GM13976 (cell line): ENCODE measurements at places on chromosomes 13 and 19.
A peak's percentile ranks its signal among the peaks of the same experiment; 100 is the strongest.

- DNase-seq = no peak
These were observed 7.9 kb upstream of the GGACT start for GRCh38 chr13:100596516-100596915.

GRCh38 chr19:15671891-15672579 lies 852 bp upstream of the CYP4F12 start:
- no peak for DNase-seq

- no peak for DNase-seq
These were observed 235.1 kb downstream of the NALCN start for GRCh38 chr13:101181076-101181685.

DNA sequence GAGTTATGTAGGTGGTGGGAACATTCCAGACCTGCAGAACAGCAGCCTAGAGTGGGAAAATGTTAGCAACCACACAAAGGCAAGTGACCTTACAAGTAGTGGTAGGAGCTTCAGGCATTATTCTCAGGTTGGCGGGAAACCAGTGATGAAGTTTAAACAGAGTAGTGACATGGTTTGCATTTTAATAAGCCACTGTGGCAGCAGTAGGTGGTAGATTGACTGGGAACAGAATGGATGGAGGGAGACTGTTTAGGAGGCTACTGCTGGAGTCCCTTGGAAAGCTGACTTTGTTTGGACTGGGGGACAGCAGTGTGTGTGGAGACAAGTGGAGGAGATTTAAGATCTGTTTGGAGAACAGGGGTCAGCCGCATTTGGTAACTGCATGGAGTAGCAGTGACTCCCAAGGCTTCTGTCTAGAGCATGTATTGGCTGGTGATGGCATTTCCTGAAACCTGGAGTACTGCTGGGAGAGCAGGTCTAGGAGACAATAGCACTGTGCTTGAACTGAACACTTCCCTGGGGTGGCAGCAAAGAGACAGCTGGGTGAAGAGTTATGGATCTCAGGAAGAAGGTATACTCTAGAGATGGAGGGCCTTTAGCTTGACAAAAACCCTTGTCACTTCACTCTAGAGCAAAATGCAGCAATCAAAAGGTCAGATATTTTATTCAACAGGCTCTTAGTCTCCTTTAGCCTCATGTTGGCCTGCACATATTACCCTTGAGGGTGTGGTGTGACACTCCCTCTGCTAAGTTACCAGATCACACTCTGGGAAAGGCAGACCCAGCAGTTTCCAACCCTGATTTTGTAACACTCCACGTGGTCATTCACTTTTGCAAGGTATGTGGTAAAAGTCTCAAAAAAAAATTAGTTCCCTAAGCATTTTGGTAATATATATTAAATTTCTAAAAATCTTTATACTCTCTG lies 70.3 kb downstream of the DHRS12 start:
- no peak for DNase-seq

DNA sequence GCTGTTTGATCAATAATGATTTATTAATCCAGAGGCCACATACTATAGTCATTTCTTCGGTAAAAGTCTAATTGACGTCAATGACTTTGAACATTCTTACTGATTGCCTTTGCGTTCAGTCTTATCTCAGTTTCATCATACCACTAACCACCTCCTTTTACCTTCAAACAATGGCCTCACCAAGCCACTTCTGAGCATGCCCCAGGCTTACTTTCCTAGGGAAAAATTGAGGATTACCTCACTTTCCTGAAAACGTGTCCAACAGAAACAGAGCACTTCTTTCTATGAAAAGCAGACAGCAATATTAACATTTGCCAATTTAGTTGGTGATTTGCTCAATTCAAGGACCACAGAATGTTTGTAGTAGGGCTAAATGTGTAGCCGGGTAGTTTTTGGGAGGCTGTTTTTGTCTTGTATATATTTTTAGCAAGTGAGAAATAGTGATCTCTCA lies 157.6 kb downstream of the KLF5 start:
- DNase-seq = no peak

DNA sequence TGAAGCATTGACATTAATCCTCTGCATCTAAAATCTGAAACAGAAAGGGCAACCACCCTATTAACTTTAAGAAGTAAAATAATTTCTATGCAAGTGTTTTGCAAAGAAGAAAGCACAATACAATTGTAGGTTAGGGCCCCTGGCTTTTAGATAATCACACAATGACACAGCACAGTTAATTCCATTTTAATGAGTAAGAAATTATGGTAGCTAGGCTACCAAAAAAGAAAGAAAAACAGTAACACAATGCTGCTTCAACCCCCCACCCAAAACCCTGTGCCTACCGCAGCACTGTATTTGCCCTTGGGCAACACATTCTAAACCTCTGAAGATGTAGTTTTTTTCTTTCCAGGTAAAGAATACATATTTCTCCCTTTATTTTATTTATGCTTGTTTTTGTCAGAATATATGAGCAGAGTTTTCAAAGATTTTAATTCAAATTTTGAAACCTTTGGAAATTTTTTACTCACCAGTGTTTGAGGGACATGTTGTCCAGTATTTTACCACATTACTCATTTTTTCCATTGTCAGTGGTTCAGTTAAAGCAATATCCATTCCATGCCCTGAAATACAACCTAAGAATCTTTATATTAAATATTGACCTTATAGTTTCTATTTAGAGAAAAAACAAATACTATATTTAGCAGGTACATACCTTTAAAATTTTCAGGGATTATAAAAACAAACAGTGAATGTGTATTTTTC lies 21.1 kb downstream of the SOHLH2 start:
- no peak for DNase-seq

DNA sequence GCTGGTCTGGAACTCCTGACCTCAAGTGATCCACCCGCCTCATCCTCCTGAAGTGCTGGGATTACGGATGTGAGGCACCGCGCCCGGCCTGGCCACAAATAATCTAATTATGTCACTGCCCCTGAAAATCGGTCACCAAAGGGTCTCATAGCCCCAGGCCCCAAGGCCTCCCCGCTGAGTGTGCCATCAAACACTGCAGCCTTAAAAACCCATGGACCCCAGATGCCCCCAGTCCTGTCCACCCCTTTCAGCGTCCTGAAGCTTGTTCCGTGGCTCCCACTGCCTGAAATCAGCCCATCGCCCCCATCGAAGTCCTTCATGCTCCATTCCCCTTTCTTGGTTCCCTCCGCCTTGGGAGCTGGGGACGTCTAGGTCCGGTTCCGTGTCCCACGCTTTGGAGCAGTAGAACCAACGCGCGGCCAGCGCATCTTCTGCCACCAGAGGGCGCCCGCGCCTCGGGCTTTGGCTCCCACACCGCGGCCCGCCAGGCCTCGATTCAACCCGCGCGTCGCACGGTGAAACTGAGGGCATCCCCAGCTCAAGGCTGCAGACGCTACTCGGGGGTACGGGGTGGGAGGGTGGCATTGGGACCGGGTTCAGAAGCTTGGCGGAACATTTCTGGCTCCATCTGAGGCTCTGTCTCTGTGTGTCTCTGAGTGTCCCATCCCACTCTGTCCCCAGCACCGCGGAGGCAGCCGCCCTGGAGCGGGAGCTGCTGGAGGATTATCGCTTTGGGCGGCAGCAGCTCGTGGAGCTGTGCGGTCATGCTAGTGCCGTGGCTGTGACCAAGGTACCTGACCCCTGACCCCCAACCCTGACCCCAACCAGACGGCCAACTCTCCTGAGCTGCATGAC lies 3.5 kb downstream of the YJEFN3 start:
- peak; percentile 86 for DNase-seq

- DNase-seq = no peak
These were observed 10.7 kb upstream of the DHDH start for GRCh38 chr19:48922548-48923490.

- DNase-seq = no peak
These were observed 225.2 kb upstream of the TMTC4 start for GRCh38 chr13:100899720-100900316.

DNA sequence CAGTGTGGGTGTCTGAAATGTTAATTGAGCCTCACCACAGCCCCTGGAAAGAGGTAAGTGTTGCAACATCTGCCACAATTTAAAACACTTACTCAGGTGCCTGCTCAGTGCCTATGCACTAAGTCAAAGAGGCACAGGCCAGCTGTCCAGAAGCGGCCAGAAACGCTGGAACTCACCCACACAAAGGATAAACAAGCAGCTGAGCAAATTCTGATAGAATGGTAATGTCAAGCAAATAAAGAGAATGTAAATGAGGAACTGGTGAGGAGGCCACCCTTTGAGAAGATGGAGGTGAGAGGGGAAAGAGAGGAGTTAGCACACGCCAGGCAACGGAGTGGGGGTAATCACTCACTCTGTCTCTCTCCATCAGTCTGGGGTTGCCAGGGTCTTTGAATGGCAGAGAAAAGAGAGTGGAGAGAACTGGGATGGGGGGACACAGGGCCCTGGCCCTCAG lies 67.7 kb upstream of the SERP2 start:
- no peak for DNase-seq

DNA sequence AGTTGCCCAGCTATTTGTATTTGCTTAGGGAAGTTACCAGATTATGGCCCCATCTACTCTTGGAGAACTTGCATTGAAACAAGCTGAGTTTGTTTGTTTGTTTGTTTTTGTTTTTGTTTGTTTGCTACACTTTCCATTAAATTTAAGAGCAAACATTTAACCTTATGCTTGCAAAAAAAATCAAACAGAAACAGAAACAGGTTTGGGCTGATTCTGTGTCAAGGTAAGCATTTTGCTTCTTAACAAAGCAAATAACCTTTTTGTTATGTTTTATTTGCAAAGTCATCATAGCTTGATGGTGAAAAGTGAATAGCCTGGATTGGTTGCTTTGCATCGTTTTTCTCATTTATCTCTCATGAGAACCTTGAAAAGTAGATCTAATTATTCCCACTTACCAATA lies 531.8 kb downstream of the EFNB2 start:
- no peak for DNase-seq

- no peak for DNase-seq
These were observed 64.6 kb downstream of the TSHZ3 start for GRCh38 chr19:31284621-31285020.

DNA sequence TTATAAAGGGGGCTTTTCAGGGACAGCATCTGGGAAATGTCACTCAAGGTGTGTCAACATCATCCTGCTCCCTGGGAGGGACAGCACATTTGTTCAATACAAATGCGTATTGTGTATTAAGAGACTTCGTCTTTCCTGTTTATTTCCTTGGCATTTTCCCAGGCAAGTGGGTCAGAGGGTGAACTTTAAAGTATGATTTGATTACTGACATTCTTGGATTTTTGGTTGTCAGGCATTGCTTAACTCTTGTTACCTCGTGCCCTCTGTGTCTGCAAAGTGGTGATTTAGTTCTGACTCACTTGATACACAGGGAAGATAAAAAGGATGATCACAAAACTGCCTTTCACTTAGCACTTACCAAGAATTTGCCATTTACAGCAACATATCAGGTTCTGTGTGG lies 292.7 kb downstream of the SUCLA2 start:
- DNase-seq = no peak

- DNase-seq = no peak
These were observed 173.1 kb upstream of the SOX1 start for GRCh38 chr13:111893607-111894443.

GRCh38 chr19:35272122-35272719 lies 3.5 kb downstream of the USF2 start:
- DNase-seq = no peak

- no peak for DNase-seq
These were observed 8.3 kb upstream of the MCF2L start for GRCh38 chr13:112960706-112961105.

GRCh38 chr13:26949701-26950502 lies 189.3 kb upstream of the GPR12 start:
- DNase-seq = no peak

- no peak for DNase-seq
These were observed 15.8 kb downstream of the ADPRHL1 start for GRCh38 chr13:113437408-113438010.

DNA sequence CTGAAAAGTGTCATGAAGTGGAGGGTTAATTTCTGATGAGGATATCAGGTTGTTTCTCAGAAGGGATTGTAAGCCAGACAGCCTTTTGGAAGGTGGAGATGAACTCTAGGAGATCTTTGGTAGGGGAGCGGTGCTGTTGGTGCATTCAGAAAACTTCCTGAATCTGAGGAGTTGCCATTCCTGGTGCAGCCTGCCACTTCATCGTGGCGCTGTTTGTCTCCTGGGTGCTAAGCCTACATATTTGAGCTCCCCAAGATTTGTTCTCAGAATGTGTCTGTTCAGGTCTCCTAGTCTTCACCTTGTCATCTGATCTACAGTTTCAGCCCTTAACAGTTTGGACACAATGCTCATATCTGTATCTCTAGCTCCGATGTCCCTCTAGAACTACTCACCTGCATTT lies 285.6 kb downstream of the MTUS2 start:
- DNase-seq = no peak

GRCh38 chr13:60351326-60351725 lies 45.7 kb upstream of the TDRD3 start:
- no peak for DNase-seq

- no peak for DNase-seq
These were observed 5.3 kb downstream of the SIGLECL1 start for GRCh38 chr19:51256155-51256625.

GRCh38 chr19:41457241-41457640 lies 14.3 kb downstream of the ERICH4 start:
- no peak for DNase-seq

DNA sequence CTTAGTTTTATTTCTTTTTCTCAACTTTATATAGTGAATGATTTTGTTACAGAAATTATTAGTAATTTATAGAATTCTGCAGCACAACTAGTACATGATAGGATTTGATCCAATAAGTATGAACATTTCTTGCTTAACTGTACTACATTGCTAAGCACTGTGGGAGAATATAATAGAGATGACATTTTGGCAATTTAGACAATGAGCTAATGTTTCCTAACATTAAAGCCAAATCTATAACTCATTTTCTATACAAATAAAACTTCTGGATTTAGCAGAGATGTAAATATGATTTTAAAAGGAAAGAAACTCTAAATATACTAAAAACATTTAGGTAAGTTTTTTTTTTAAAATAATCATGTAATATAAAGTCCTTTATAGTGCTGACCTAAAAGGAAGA lies 87.3 kb downstream of the FNDC3A start:
- DNase-seq = no peak

DNA sequence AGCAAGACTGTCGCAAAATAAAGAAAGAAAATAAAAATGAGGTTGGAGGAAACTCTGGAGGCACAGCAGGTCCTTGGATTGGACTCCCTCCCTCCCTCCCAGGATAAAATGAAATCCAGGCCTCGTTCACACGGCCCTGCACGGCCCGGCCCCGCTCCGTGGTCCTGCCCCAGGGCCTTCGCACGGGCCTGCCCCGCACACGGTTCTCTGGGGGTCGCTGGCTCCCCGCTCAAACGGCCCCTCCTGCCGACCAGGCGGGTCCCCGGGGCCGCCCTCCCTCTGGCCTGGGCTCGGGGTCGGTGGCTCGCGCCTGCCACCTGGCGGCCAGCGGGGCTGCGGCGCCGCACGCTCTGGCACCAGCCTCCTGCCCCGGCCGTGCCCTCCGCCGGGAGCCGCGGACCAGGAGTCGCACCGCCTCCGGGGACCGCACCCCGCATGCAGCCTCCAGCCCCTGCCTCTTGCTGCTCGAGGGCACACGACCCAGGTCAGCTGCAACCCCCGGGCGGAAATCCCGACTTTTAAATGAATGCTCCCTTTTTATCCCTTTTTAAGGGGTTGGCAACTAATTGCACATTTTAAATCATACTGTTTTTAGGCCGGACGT lies 1.5 kb upstream of the WDR18 start:
- DNase-seq = peak; percentile 96
